ENCODE measurements at places on chromosomes 1 and 21. TPM values are rescaled to one million over a fixed set of nuclear protein-coding genes. Genes with fewer than 3 reads are reported as not detected.

GRCh38 chr1:244865028-244865371, 657 bp upstream of the HNRNPU start:
- peak; percentile 43 for DNase-seq
- H3K36me3 ChIP-seq = peaks cover 31% of the 10 kb centered on the region
- H3K27ac ChIP-seq = peak overlapping the region; percentile 94
- no peaks in the 10 kb centered on the region for H3K27me3 ChIP-seq
- H3K4me3 ChIP-seq = peak overlapping the region; percentile 96

DNA sequence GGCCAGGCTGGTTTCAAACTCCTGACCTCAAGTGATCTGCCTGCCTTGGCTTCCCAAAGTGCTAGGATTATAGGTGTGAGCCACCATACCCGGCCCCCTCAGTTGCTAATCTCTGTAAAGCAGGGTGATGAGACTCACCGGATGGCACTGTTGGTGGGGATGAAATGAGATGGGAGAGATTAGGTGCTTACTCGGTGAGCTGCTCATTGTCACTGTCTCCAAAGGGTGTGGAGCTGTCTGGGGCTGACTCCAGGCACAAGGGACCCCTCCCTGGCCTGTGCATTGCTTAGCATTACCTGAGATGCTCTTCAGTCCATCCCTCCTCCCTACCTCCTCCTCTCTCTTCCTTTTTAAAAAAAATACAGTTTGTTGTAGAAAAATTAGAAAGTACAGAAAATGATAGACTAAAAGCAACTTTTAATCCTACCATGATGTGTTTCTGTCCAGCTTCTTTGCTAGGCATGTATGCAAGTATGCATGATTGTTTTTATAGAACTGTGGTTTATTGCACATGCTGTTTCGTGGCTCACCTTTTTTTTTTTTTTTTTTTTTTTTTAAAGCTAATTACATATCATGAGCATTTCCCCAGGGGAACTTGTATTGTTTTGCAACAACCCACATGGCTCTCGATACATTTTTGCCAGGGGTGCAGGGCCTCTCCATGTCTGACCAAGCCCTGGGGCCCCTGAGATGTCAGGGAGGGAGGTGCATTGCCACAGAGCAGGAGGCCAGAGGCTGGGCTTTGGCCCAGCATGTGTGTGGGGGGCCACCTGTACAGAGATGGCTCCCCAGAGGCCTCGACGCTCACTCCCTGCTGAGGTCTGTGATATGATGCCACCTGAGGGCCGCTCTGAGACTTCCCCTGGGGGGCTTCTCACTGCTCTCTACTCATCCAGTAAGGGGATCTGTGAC, 55.4 kb downstream of the ARHGEF10L start:
- H3K27ac ChIP-seq = no peak overlapping the region
- no peak overlapping the region for H3K4me3 ChIP-seq
- peaks cover 3% of the 10 kb centered on the region for H3K36me3 ChIP-seq
- no peaks in the 10 kb centered on the region for H3K4me1 ChIP-seq
- no peaks in the 10 kb centered on the region for H3K27me3 ChIP-seq

DNA sequence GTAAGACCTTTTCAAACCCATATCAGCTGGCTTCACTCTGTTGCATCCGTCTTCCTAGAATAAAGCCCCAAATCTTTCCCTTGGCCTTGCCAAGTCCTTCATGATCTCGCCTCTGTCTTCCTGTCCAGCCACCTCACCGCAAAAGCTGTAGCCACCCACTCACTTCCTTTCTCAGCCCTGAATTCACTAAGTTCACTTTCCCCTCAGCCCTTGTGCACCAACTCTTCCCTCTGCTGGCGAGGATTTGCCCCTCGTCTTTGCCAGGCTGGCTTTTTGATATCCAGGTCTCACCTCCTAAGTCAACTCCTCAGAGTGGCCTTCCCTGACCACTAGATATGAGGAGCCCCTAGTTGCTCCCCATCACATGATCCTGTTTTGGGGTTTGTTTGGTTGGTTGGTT, 3.9 kb upstream of the COL16A1 start:
- H3K27ac ChIP-seq = no peak overlapping the region
- no peak for DNase-seq
- no peak overlapping the region for H3K4me3 ChIP-seq

DNA sequence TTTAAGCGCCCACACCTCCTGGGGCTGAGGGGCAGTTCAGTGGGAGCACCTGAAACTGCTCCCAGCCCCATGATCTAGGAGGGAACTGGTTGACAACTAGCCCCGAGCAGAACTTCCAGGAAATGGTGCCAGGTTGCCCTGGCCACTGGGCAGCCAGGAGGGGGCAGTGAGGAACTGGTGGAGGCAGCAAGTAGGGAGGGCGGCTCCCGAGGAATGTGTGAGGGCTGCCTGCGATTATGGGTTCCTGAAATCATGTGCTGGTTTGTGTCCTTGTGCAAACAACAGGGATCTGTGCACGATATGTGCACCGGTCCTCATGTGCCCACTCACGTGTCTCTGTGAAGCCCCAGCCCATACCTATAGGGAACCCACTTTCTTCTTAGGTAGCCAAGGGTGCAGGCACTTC, 9.9 kb downstream of the GPR3 start:
- peaks cover 2% of the 10 kb centered on the region for H3K36me3 ChIP-seq
- no peak overlapping the region for H3K27ac ChIP-seq
- H3K4me3 ChIP-seq = no peak overlapping the region
- H3K4me1 ChIP-seq = no peaks in the 10 kb centered on the region

BRDT gene
- 0.15 TPM for total RNA-seq

FAM177B gene
- not detected for total RNA-seq

DNA sequence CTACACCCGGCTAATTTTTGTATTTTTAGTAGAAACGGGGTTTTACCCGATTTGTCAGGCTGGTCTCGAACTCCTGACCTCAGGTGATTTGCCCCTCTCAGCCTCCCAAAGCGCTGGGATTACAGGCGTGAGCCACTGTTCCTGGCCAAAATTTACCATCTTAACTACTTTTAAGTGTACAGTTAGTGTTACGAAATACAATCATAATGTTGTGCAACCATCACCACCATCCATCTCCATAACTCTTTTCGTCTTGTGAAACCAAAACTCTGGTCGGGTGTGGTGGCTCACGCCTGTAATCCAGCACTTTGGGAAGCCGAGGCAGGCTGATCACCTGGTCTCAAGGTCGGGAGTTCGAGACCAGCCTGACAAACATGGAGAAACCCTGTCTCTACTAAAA, 14.1 kb upstream of the ZBTB40 start:
- no peaks in the 10 kb centered on the region for H3K4me1 ChIP-seq
- H3K36me3 ChIP-seq = peaks cover 27% of the 10 kb centered on the region
- no peak overlapping the region for H3K27ac ChIP-seq
- no peak for DNase-seq
- H3K4me3 ChIP-seq = no peak overlapping the region

GRCh38 chr21:42609811-42610210, 43.6 kb upstream of the PDE9A start:
- H3K27ac ChIP-seq = no peak overlapping the region
- no peaks in the 10 kb centered on the region for H3K4me1 ChIP-seq
- DNase-seq = no peak
- H3K27me3 ChIP-seq = no peaks in the 10 kb centered on the region

DNA sequence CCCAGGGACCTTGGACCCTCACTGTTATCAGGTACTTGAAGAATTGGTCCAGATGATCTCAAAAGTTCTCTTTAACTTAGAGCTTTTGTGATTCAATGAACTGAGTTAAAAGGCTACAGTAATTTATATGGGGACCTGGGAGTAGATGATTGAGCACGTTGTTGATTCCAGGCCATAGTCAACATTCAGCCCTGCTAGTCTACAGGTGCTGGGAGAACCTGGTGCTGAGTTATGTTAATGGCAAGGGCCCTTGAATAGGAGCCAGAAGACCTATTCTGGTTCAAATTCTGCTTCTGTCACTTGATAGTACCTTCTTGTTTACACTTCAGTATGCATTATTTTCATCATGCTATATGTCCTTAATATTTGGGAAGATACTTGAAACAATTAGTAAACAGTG, 11.2 kb downstream of the DYRK3 start:
- no peaks in the 10 kb centered on the region for H3K27me3 ChIP-seq
- DNase-seq = no peak
- H3K27ac ChIP-seq = no peak overlapping the region
- H3K4me3 ChIP-seq = no peak overlapping the region
- no peaks in the 10 kb centered on the region for H3K4me1 ChIP-seq

MX2 gene
- total RNA-seq = 1.9 TPM

DNA sequence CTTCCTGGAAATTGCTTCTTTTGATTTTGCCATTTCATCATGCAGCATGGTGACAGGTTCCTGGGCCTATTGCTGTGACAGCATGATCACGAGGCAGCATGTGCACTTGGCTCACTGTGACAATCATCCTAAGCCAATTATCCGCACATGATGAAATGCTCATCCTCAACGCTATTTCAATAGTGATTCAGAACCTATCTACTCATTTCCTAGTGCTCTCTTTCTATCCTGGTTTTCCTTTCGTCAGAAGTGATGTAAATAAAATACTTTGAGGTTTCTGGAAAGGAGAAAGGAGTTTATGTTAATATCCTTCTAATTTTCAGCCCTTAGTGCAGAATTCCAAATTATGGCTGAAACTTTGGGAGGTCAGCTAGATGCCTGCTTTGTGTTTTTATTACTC, 110.6 kb upstream of the ADAMTS5 start:
- no peak overlapping the region for H3K27ac ChIP-seq
- H3K36me3 ChIP-seq = no peaks in the 10 kb centered on the region
- H3K27me3 ChIP-seq = no peaks in the 10 kb centered on the region
- H3K4me1 ChIP-seq = no peaks in the 10 kb centered on the region

DNA sequence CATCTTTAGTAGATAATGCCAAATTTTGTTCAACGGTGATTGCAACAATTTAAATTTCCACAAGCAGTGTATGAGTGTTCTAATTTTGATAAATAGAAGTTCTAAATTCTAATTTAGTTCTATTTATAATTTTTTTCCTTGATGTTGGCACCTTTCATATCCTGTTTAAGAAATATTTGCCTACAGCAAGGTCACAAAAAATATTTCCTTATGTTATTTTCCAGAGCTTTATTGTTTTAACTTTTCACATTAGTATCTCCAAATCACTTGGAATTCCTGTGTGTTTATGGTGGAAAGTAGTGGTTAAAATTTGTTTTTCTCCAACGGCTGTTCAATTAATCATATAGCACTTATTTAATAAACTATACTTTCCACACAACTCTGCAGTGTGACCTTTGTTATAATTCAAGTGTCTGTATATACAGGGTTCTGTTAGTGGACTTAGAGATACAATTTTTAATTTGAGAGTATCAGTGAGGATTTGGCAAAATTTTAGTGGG, 94.3 kb upstream of the CD55 start:
- H3K27ac ChIP-seq = no peak overlapping the region
- H3K4me1 ChIP-seq = no peaks in the 10 kb centered on the region
- no peak for DNase-seq
- H3K4me3 ChIP-seq = no peak overlapping the region
- H3K36me3 ChIP-seq = no peaks in the 10 kb centered on the region

DNA sequence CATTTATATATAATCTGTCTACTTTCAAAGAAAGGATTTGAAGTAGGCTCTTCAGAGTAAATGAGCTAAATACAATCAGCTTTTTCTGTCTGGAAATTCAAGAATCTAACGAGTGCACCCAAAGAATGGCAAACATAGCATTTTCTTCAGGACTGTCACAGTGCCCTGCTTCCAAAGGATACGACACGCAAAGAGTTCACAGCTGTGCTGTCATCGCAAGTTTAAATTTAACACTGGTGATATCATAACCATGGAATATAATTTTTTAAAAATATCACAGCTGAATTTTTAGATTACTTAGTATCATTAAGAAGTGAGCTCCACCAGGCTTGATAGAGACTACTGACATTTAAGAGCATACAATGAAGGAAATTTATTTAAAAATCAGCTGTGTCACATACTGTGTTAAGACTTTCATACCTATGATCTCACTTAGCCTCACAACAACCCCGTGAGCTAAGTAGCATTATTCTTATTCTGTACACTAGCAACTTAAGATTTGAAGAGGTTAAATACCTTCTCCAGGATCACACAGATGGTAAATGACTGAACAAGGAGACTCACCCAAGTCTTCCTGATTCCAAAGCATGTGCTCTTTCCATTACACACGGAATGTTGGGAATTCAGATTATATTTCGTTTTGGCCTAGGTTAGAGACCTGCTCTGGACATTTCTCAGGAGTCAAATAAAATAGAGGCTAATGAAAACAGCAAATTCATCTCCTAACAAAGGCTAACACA, 46.2 kb upstream of the PRRX1 start:
- DNase-seq = no peak
- no peak overlapping the region for H3K27ac ChIP-seq
- H3K36me3 ChIP-seq = no peaks in the 10 kb centered on the region
- no peak overlapping the region for H3K4me3 ChIP-seq
- no peaks in the 10 kb centered on the region for H3K27me3 ChIP-seq
- H3K4me1 ChIP-seq = no peaks in the 10 kb centered on the region

- no peak for DNase-seq
- no peak overlapping the region for H3K27ac ChIP-seq
- H3K4me1 ChIP-seq = no peaks in the 10 kb centered on the region
- no peaks in the 10 kb centered on the region for H3K27me3 ChIP-seq
- H3K4me3 ChIP-seq = no peak overlapping the region
- H3K36me3 ChIP-seq = no peaks in the 10 kb centered on the region
Measured at GRCh38 chr1:119489201-119489600, 17.8 kb upstream of the HSD3B1 start.

GRCh38 chr1:20057886-20058420, 12.0 kb upstream of the PLA2G5 start:
- peaks cover under 1% of the 10 kb centered on the region for H3K36me3 ChIP-seq
- H3K27me3 ChIP-seq = no peaks in the 10 kb centered on the region
- no peak overlapping the region for H3K4me3 ChIP-seq
- H3K27ac ChIP-seq = no peak overlapping the region

- no peak for DNase-seq
- H3K36me3 ChIP-seq = peaks cover 5% of the 10 kb centered on the region
- no peaks in the 10 kb centered on the region for H3K4me1 ChIP-seq
- H3K27ac ChIP-seq = no peak overlapping the region
- peak overlapping the region; percentile 20 for H3K4me3 ChIP-seq
- H3K27me3 ChIP-seq = peaks cover 11% of the 10 kb centered on the region
Measured at GRCh38 chr1:228411121-228411520, 4.5 kb upstream of the TRIM11 start.

GRCh38 chr1:8472668-8473067, 154.8 kb downstream of the SLC45A1 start:
- H3K4me1 ChIP-seq = peaks cover 7% of the 10 kb centered on the region
- no peak for DNase-seq
- no peak overlapping the region for H3K27ac ChIP-seq
- no peaks in the 10 kb centered on the region for H3K36me3 ChIP-seq
- H3K4me3 ChIP-seq = no peak overlapping the region

GRCh38 chr1:202852163-202852904, 36.6 kb downstream of the RABIF start:
- DNase-seq = peak; percentile 79
- no peaks in the 10 kb centered on the region for H3K27me3 ChIP-seq
- H3K4me3 ChIP-seq = no peak overlapping the region
- no peak overlapping the region for H3K27ac ChIP-seq
- H3K36me3 ChIP-seq = peaks cover 39% of the 10 kb centered on the region
- H3K4me1 ChIP-seq = no peaks in the 10 kb centered on the region

DNA sequence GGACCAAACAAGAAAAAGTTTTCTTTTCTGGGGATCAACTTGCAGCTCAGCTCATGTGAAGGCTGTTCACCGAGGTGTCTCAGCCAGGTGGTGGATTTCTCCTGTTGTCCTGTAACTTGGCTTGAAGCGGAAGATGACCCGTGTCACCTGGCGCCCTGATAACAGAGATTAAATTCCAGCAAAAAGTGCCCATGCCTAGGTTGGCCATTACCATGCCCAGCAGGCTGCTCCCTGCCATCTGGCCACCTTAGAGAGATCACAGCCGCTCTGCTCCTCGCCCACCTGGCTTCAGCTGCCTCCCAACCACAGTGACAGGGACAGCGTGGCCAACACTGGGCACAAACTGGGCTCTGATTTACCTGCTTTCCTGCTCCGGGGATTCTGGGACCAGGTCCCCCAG, 149.5 kb downstream of the ZBTB18 start:
- H3K4me3 ChIP-seq = no peak overlapping the region
- H3K4me1 ChIP-seq = no peaks in the 10 kb centered on the region

TMIGD3 gene
- total RNA-seq = not detected
